H7 (cell line): ENCODE measurements at places on chromosomes 3 and 15. TPM values are rescaled to one million over a fixed set of nuclear protein-coding genes. Genes with fewer than 3 reads are reported as not detected.
A peak's percentile ranks its signal among the peaks of the same experiment; 100 is the strongest.

DNA sequence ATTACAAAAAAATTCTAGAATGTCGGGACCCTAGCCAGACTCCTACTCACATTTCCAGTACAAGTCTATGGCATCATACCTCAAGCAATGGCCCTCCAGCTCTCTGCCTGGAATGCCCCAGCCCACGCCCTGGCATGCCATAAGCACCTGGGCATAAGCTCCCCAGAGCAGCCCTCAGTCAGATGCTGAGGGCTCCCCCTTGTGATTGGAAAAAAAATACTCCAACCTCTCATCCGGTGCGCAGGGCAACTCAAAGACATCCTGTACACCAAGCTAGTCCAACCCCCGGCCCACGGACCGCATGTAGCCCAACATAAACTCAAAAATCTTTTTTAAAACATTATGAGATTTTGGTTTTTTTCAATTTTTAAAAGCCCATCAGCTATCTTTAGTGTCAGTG is 115.4 kb downstream of the NEK10 start:
- peak; percentile 58 for DNase-seq

Gene ALDH1A2
- 0.10 TPM in 1 of 2 replicates, not detected in the other for total RNA-seq

Gene TNFAIP8L3
- 0.28 and 0.41 TPM in 2 replicates for total RNA-seq

Gene ACP3
- 0.62 and 2.5 TPM in 2 replicates for total RNA-seq

Gene HRG
- 0.14 TPM in 1 of 2 replicates, not detected in the other for total RNA-seq
